ENCODE measurements at places on chromosomes 2 and 18.
A peak's percentile ranks its signal among the peaks of the same experiment; 100 is the strongest.

DNA sequence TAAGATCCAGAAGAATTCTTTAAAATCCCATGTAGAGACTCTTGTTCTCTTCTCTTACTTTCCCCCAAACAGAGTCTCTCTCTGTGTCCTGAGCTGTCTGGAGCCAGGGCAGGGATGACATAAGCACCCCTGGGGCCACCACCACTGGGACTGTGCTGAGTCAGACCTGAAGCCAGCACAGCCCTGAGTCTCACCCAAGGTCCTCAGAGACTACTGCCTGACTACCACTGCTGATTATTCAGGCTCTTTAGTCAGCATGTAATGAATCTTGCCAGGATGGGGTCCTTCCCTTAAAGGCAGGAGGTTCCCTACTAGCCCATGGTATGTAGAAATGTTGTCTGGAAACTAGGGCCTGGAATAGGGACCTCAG is 34.9 kb upstream of the DYNC1I2 start:
- DNase-seq = no peak

GRCh38 chr2:25966531-25967270 is 15.6 kb downstream of the KIF3C start:
- DNase-seq = no peak

GRCh38 chr2:88692187-88692586 is 714 bp downstream of the RPIA start:
- peak; percentile 35 for DNase-seq

- DNase-seq = no peak
These were observed 181.8 kb downstream of the SNTG2 start for GRCh38 chr2:1132328-1132969.

DNA sequence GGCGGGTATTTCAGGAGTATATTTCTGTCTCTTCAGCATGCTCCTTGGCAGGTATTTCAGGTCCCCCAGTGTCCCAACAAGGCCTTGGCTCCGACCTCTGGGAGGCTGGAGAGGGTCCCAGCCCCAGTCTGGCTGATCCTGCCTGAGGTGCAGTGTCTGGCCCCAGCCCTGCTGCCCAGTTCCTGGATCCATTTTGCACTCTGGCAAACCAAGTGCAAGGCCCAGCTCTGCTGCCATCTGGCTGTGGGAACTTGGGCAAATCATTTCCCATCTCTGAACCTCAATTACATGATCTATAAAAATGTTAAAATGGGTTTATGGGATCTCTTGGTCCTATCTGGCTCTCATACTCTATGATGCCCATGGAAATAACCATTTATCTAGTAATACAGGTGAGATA is 63.6 kb downstream of the ZBTB7C start:
- no peak for DNase-seq

GRCh38 chr2:175030380-175031271 is 25.4 kb upstream of the CHN1 start:
- DNase-seq = peak; percentile 27

DNA sequence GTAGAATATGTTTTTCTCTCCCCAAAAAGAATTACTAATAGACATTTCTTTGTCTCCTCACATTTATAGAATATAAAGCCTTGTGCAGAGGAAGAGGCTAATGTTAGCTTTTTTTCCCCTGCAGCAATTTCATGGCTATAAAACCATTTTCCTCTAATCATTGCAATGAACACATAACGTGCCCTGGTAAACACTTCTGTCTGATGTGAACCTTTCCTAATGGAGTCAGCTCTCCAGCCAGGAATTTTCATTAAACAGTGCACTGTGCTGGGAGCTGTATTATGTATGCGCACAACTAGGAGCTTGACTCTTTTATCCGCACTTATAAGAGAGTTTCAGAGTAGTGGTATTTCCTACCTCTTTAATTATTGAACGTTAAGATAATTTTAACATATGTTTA is 63.9 kb upstream of the SPATS2L start:
- no peak for DNase-seq

DNA sequence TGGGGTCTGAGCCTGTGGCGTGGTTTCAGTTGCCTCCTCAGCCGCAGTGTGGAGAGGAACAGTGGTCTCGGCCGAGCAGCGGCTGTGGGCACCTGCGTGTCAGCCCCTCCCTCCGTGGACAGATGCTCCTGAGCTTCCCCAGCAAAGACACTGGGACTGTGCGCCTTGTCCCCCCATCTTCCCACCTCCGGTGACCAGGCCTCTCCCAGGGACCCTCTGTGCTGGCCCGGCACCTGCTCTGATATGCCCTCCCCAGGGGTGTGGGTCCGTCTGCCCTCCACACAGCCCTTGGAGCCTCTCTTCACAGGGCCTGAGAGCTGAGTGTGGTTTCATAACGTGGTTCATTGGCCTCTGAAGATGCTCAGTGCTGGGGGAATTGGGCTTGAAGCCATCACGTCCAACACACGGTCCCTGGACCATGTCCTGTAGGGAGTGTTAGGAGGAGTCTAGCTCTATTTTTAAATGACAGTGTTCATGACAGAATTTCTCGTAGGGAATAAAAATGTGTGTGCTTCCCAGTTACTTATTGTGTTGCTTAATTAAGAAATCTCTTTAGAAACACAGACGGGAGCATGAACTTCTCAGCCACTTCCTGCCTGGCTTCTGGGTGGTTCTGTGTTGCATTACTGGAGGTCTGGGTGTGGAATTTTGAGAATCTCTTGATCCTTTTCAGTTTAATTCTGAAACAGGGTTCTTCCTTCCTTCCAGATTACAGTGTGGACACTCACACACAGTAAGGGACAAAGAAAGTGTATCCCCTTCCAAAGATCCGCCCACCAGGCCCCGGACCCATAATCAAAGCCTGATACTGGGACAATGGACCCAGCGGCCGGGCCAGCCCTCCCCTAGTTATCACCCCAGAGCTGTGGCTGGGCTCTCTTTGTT is 110.7 kb downstream of the NFATC1 start:
- DNase-seq = no peak

GRCh38 chr2:64456293-64456692 is 2.3 kb downstream of the LGALSL start:
- DNase-seq = no peak

GRCh38 chr2:134008837-134009236 is 245.0 kb upstream of the MGAT5 start:
- no peak for DNase-seq

DNA sequence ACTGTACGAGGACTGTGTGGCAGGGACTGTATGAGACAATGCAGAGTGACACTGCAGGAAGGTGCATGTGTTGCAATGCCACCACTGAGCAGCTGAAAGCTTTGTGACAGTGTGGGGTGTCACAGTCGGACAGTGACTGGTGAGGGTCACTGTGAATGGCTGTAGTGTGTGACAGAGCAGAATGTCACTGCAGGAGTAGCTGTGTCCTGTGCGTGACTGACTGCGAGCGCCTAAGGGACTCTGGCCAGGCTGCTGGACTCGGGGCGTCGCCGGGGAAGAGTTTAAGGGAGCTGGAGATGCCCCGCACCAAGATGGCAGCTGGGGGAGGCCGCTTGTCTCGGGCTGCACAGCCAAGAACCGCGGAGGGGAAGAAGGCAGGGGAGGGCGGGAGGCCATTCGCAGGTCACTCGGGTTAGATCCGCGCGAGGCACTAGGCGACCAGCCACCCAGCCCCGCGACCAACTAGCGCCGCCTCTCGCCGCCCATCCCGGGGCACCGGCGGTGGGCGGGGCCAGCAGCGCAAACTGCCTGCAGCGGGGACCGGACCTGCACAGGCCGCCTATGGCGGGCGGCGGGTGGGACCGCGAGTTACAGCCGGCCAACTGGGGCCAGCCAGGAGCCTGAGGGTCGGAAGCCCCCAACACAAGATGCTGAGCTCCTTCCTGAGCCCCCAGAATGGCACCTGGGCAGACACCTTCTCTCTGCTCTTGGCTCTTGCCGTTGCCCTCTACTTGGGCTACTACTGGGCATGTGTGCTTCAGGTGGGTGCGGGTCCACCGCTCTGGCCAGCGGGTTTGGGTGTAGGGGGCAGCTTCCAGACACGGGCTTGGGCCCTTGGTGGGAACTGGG is at the start of gene ABHD1:
TSS of gene ABHD1 (plus strand) at position 514 of the 849 bp plus-strand sequence. CDS start at position 648, 134 bp downstream.
- DNase-seq = peak; percentile 36

GRCh38 chr18:8248576-8248975 is 360.7 kb upstream of the RAB12 start:
- DNase-seq = no peak

- peak; percentile 78 for DNase-seq
These were observed 42.6 kb upstream of the RAPGEF4 start for GRCh38 chr2:172693037-172693436.

DNA sequence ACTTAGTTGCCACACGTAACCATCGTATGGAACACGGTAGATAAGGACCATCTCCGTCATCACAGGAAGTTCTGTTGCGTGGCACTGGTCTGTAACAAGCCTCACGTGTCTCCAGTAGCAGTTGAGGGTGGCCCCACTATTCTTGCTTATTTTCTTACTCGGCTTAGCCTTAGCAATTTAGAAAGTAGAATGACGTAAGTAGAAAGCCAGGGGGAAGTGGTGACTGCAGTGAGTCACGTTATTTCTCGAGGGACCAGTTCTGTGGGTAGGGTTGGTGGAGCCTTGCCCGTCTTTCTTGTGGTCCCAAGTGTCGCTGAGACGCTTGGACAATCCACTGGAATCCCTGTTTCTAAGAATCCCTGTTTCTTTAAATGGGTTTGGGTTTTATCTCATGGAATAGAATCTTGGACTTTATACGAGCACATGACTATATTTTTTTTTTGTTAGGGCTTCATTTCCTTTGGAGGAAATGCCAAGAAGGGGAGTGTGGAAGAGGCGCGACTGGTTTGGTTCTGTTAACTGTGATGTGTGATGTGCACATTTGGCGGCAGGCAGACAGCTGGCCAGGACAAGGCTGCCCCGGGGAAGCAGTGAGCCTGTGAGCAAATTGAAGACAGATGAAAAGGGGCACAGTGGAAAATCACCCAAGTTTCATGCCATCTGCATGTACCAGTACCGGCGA is 96.2 kb downstream of the CABLES1 start:
- no peak for DNase-seq

- DNase-seq = peak; percentile 10
These were observed 941.1 kb upstream of the FANCL start for GRCh38 chr2:59182249-59182648.

DNA sequence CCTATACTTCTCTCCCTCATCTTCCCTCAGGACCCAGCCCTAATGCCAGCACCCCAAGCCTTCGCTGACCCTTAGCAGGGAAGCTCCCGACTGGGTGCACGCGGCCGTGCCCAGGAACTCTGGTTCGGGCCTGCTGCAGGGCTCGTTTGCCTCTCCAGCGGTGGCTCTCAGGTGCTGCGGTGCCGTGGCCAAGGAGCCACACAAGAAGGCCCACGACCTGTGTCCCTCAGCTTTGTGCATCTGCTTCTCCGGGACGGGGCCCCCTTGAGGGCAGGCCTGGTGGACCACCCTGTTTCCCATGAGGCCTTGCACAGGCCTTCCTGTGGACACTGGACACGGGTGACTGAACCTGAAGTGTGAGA is 17.7 kb downstream of the BOK start:
- no peak for DNase-seq

GRCh38 chr2:58055033-58055786 is 8.6 kb downstream of the VRK2 start:
- DNase-seq = no peak

DNA sequence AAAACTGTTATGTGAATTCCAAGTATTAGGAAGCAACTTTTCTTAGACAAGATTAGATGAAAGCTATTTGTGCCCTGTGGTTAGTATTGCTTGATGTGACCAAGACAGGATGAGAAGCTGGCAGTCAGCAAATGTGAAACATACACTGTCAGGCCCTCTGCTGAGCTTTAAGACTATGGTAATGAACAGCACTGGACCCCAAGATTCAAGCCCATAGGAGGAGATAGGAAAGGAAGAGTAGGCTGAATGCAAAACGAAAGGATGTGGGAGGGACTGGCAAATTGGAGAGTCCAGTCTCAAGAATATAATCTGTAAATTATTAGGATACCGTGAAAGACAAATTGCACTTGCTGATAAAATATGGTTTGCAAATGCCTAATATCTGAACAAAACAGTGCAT is 16.4 kb downstream of the BZW1 start:
- no peak for DNase-seq

GRCh38 chr2:241816431-241817121 is 7.6 kb downstream of the NEU4 start:
- DNase-seq = no peak

- no peak for DNase-seq
These were observed 37.2 kb upstream of the BIN1 start for GRCh38 chr2:127143841-127144782.

GRCh38 chr2:174621323-174621722 is 23.7 kb upstream of the WIPF1 start:
- DNase-seq = no peak

- peak; percentile 40 for DNase-seq
These were observed 20.9 kb downstream of the THNSL2 start for GRCh38 chr2:88190808-88191721.

DNA sequence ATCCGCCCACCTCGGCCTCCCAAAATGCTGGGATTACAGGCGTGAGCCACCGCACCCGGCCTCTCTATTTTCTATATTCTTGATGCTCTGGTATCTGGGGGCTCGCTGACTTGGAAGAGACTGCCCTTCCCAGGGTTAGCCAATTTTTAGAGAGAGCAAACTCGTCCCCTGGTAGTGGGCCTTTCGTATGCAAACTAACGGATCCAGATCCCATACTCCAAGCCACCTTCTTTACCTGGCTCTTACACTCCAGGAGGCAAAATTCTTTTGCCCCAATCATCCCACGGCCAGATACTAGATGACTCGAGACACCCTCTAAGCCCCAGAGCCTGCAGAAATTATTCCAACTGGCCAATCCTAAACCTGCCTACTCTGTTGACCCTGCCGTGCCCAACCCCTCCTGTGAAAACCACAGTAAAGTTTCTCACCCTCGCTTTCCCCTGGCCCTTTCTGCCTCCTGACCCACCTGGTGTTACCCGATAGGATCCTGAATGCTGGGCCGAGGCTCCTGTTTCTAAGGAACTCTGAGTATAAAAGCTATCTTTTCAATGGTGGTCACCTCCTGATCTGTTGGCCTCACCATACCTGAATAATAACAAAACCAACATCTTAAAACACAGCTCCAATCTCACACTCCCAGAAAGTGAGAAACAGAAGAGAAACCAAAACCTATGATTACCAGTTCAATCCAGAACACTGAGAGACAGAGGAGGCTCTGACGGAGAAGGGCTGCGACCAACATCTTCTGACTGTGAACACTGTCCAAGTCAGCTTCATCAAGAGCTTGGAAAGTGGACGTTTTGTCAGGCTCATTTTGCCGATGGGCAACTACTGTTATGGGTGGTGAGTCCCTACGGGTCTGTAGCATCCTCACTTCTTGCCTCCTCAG is 57.6 kb upstream of the ZNF532 start:
- no peak for DNase-seq

DNA sequence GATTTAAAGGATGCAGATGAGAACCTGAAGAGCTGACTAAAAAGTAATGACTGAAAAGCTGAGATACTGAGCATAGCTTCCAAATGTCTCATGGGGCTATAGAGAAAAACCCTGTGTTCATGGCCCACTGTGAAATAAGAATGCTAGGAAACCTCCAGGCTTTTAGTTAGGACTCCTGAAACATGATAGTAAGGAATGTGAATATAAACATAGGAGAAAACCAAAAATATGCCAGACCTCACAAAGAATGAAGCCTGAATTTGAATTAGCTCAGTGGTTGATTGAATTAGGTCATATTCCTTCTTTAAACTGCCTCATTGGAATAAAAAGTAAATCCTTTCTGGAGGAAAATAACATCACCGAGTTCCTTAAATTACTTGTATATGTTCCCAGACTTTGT is 194.5 kb upstream of the NXPH2 start:
- DNase-seq = no peak

Measured in A549 (cell line).